ENCODE measurements at places on chromosomes 3 and 15.

DNA sequence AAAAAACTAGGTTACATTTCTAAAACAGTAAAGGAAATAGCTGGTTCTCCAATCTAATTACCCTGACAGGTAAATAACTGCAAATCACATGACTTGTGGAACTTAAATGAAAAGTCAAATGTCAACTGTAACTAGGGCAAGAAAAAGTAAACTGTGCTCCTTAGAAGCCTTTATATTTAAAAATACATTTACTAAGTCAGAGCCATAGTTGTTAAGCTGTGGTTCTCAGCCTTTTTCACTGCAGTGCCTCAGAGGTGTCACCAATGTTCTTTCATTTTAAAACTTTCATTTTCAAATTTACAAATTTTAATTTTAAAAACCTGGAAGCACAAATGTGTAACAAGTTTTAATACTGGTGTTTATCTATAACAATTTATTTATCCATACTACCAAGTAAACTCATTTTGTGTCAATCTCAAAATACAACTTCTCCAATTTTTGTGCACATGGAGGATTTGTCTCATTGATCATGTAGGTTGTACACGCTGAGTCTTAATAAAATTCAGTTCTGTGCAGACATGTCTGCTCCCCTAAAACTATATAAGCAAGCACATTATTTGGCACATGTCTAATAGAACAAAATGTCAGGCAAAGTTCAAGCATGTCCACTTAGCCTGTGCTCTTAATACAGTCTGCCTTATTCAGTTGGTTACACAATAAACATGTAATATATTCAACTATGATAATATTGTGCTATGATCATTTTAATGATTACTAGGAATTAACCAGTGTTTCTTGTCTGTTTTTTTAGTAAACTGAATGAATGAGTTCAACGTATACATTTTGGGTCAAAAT is 70.4 kb downstream of the DLG1 start:
- DNase-seq: no peak

DNA sequence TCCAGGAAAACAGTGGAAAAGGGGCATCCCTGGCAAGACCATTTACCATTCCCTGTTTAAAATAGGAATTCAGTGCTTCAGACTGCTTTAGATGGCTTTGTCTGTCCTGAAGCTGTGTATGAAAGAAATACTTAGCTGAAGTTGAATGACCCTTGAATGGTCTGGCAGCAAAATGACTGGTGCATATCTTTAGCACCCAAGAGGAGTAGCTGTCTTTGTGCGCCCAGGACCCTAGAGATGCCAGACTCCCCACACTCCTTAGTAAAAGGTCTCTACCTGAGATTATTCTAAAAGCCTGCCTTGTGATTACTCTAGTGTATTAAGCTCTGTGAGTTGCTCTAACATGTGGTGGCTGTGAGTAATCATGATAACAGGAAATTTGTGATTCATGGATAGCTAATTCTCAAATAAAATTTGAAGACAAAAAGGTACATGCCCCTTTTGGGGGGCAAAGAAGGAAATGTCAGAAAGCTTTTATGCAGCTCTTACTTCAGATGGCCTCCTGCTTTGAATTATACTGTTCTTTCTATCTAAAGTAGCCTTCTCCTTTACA is 3.2 kb downstream of the MAPKBP1 start:
- DNase-seq: no peak

DNA sequence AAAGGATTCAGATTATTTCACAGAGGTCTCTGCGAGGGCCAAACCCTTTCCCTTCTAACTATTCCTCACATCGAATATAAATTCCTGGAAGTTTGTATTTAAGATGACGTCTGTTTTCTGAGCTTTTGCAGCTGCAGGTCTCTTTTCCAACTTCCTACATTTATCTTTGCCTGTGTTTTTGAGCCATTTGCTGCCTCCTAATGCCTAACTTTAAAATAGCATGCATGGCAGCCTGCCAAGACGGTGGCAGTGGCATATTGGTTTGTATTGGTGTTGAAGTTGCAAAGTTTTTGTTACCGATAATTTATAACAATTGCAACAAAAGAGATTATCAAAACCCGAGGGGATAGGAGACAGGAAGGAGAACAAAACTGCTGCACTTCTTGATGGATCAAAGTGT is 187.1 kb upstream of the DNAJC19 start:
- peak; percentile 20 for DNase-seq

- DNase-seq: peak; percentile 68
Measured at GRCh38 chr3:106345353-106346027, 476.7 kb upstream of the CBLB start.

GRCh38 chr15:34154725-34155204 is 52.9 kb downstream of the PGBD4 start:
- no peak for DNase-seq

- peak; percentile 84 for DNase-seq
Measured at GRCh38 chr3:44584646-44585501, at the start of gene ZNF660. TSS of gene ZNF660 (plus strand) at chr3:44584964. CDS start at chr3:44594194, 9,230 bp downstream.

DNA sequence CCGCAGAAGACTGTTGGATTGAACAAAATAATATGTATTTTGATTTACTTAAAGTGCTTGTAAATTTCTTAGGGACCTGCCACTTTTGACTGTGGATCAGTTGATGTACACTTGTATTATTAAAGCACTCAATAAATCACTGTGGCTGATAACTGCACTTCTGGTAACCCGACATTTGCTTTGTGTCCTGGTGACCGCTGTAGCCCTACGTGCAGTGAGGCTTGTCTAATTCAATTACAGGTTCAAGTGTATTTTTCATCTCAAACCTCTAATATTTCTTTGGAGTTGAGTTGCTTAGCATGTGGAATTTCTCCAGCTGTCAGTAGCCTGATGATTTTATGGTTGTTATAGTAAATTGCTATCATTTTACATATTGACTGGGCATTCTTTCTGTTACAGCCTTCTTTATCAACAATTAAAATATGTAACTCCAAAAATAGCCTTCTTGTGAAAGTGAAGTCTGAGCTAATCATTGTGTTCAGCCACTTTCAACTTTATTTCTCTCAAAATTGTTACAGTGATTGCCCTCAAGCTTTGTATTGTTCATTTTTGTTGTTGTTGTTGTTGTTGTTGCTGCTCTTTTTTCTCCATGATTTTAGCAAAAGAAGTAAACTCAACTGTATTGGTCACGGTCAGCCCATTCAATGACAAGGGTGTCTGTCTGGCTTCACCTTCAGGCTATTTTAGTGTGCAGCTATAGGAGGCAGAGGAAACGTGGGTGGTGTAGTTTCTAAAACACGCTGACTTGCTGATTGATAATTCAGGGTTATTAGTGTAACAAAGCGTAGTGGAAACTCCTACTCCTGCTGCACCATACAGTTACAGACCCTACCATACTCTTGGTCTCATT is 215.1 kb upstream of the UBE2E1 start:
- DNase-seq: no peak

- no peak for DNase-seq
Measured at GRCh38 chr3:195129072-195129643, 141.8 kb downstream of the XXYLT1 start.

DNA sequence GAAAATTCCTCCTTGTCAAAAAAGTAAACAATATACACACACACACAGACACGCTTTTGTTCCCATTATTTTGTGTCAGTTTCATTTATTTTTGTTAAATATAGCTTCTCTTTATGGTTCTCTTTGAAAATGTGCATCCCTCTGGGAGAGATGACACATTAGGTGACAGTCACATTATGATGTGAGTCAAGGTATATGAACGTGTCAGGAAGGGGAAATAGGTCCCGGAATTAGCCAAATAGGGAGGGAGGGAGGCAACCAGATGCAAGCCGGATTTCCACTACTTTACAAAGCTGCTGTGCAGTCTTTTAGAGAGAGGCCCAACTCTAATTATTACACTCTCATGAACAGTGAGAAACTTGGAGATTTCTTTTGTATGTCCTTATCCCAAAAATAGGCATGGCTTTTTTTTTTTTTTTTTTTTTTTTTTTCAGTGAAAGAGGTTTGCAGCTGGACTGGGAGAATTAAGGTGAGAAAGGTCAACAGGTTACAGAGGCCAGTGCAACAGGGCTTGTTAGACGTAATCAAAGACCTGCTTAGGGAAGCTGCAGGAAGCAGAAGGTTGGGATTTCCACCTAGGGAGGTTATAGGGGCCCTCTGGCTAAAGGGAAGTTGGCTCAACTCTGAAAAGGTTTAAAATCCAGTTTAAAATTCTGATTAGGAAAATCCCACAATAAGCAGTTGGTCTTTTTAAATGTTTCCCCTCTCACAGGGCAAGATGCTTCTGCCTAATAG is 240.5 kb upstream of the UBE2E1 start:
- DNase-seq: no peak

GRCh38 chr3:14121859-14122258 is 2.8 kb downstream of the CHCHD4 start:
- DNase-seq: no peak

DNA sequence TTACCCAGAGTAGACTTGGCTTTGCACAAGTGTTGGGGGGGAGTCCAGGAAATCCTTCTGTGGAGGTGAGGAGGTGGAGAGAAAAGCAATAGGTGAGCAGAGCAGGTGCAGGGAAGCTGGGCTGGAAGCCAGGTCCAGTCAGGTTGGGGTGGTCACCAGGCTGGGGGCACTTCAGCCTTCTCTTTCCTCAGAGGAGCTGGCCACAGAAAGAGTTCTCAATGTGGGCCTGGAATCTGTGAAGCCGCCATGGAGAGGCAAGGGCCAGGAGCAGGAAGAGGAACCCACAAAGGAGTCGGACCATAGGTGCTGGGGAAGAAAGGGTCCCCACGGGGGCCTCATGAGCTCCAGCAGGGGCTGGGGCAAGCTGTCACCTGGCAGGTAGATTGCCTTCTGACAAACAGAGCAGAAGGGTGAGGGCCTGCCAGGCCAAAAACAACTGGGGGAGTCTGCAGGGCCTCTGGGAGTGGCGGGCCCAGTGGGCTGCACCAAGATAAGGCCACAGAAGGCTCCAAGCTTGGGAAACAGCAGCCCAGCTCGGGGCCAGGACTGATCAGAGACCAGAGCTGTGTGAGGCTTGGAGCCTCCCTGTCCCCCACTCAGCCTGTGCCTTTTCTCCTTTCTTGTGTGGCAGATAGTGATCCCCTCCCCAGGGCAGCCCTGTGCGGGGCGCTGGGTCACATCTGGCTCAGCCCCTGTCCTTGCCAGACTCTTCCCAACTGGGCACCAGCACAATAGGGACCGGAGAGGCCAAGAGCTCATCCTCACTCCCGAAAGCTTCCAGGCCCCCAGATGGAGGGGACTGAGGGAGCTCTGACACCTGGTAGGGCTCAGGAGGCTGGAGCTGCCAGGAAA is 53.0 kb upstream of the FGD5 start:
- DNase-seq: no peak

- DNase-seq: no peak
Measured at GRCh38 chr3:130661140-130661891, 85.3 kb downstream of the PIK3R4 start.

GRCh38 chr3:150015901-150016300 is 45.2 kb upstream of the PFN2 start:
- DNase-seq: no peak

GRCh38 chr3:48427630-48427962 is 2.3 kb downstream of the PLXNB1 start:
- no peak for DNase-seq

GRCh38 chr15:42825599-42825998 is 88.7 kb upstream of the CDAN1 start:
- no peak for DNase-seq

DNA sequence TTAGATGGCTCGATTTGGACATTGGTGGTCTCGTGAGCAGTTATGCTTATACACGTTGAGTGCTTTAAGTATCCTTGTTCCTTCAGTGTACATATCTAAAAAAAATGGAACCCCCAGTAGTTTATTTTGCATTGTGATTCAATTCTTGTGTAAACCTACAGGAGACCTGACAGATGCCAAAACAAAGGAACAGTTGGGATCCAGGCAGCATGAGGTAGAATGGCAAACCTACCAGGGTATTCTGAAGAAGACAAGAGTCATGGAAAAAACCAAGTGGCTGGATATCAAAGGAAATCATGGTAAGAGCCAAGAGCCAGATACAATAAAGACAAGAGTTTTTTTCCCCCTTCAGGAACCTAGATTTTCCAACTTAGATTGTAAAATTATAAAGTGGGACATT is 2.0 kb downstream of the TMEM62 start:
- DNase-seq: no peak

DNA sequence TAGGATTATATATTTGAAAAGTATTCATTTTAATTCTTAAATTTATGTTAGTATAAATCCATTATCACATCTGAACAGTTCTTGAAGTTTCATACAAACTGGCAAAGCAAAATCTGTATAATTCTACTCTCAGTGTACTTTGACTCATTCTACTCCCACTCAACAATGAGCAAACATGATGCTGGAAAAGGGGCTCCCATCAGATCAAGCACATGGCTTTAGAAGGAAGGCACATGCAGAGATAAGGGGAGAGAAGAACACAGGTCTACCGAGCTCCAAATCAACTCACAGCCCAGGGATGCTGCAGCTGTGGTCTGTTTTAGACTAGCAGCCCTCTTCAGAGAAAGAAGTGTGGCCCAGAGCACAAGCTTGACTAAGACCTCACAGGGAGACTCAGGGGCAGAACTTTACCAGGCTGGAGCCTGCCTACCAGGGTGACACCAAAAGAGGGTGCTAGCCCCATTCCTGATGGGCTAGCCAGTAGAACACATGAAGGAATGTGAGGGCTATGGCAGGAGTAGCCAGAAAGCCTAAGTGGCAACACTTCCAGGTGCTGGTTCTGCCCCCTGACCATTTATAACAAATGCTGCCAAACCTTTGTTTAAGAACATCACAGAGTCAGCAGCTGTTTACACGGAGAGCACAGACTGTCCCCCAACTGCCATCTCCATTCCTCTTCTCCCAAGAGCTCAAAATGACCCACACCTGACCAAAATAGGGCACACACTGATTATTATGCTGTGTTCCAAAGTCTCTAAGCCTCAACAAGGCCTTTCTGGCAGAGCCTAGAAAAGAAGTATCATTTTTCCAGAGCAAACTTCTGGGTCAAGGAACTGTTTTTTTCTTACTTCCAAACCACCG is 19.5 kb downstream of the SEC22C start:
- no peak for DNase-seq

GRCh38 chr15:84016371-84016770 is 219.2 kb upstream of the GOLGA6L4 start:
- no peak for DNase-seq

GRCh38 chr3:52827441-52827840 is 3.0 kb downstream of the ITIH4 start:
- DNase-seq: no peak

DNA sequence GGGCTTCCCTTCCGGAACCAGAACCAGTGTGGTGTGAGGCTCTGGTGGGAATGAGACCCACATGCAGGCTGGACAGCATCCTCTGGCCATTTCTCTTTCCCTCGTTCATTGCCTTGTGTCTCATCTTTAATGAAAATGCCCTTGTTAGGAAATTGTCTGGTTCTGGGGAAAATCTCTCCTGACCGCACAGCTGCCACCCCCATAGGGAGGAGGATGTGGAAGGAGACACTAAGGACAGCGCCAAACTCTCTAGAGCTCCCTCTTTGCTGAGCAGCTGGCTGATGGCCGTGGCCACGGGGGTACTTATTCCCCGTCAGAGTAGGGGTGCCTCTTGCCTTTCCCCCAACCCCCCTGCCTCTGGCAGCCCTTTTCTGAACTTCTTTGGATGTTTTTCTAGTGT is 297.6 kb upstream of the C2CD4B start:
- peak; percentile 81 for DNase-seq

DNA sequence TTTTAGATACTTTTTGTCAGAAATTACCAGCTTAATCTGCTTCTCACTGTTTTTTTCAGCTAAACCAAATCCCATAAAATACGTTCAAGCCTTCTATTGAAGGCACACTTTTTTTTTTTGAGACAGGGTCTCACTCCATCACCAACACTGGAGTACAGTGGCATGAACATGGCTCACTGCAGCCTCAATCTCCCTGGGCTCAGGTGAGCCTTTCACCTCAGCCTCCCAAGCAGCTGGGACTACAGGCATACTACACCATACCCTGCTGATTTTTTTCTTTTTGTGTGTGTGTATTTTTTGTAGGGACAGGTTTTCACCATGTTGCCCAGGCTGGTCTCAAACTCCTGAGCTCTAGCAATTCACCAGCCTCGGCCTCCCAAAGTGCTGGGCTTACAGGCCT is 3.7 kb downstream of the RAF1 start:
- DNase-seq: no peak

Data from GM03348 (cell line).